ENCODE measurements at places on chromosomes 2 and 18.

- DNase-seq, result no peak
These were observed 40.3 kb downstream of the FHOD3 start for GRCh38 chr18:36337679-36338402.

- no peak for DNase-seq
These were observed 675.1 kb upstream of the SALL3 start for GRCh38 chr18:78304192-78305164.

DNA sequence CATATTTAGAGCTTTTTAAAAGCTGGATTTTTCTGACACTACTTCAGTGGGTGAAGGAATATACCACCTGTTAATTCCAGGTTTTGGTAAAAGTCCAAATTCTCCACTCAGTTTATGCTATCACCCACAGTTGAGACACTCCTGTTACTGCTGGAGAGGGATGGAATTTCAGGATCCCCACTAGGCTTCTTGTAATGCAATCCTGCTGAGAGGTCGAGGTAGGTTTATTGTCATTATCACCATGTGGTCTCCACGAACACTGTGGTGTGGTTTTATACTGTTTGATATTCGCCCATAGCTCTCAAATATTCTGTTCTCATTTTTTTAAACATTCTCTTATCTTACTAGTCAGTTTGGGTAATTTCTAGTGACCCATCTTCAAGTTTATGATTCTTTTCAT, 167.9 kb downstream of the CCDC102B start:
- DNase-seq, result no peak

GRCh38 chr2:72570413-72570812, 255.4 kb downstream of the EXOC6B start:
- no peak for DNase-seq

GRCh38 chr2:233156001-233156400, 95.5 kb upstream of the ATG16L1 start:
- no peak for DNase-seq

Data from activated T-cell treated with anti-CD3 and anti-CD28 coated beads for 48 hours (primary cell).